Vagina (tissue), 2 donors: ENCODE measurements at places on chromosomes 7 and 10.

DNA sequence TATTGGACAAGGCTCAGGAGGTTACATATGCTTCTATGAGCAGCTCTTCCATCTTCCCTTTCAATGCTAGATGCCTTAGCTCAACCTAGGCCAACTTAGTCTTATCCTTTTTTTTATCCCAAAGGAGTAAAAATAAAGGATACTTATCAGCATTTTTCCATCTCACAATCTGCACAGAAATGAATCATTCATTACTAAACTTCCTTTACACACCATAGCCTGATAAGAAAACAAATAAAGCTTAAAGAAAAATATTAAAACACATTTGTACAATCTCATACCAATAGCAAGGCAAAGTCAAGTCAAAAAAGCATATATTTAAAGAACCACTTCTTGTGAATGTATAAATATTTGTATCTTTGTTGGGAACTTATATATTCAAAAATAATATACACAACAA, 407.4 kb downstream of the GRM8 start:
- DNase-seq = no peak
- no peaks in the 10 kb centered on the region for H3K27me3 ChIP-seq
- no peak overlapping the region for H3K27ac ChIP-seq
- H3K4me3 ChIP-seq = no peak overlapping the region
- H3K36me3 ChIP-seq = no peaks in the 10 kb centered on the region

- H3K27me3 ChIP-seq = no peaks in the 10 kb centered on the region
- no peak overlapping the region for H3K27ac ChIP-seq
- no peaks in the 10 kb centered on the region for H3K4me1 ChIP-seq
- DNase-seq = no peak
These were observed 603.8 kb upstream of the LRRTM3 start for GRCh38 chr10:66321723-66322665.

- peaks cover 21% of the 10 kb centered on the region for H3K4me1 ChIP-seq
- H3K4me3 ChIP-seq = peak within 1 kb of the TSS; percentile 63
These were observed at the start of gene CNNM1 for GRCh38 chr10:99329304-99329553. TSS of gene CNNM1 (plus strand) at chr10:99329356. CDS start at chr10:99329388, 32 bp downstream.

- peak; percentile 6 for DNase-seq
- no peaks in the 10 kb centered on the region for H3K27me3 ChIP-seq
- H3K4me1 ChIP-seq = peaks cover 6% of the 10 kb centered on the region
- H3K4me3 ChIP-seq = no peak overlapping the region
- H3K27ac ChIP-seq = no peak overlapping the region
These were observed 4.7 kb downstream of the CYP3A7 start for GRCh38 chr7:99730238-99730810.

DNA sequence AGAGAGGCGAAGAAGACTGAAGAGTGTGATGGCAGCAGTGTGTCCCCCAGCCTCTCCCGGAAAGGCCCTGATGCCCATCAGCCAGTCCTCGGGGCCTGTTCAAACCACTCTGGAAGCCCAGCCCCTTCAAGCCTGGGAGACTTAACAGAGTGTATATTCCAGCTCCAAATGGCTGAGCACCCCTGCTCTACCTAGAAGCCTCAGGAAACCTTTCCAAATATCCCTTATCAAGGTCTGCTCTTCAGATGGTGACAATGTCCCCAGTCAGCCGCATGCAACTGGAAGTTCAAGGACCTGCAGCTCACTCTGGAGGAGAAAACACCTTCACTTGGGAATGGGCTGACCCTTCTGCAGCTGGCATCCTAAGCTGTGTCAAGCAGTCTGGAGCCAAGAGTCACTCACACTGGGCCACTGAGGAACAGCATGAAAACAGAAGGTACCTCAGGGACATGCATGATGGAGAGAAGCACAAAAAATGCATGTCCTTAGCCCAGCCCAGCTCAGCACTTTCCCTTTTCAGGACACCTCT, 10.2 kb downstream of the ANXA11 start:
- H3K27me3 ChIP-seq = no peaks in the 10 kb centered on the region
- H3K27ac ChIP-seq = peak overlapping the region; percentile 2
- no peaks in the 10 kb centered on the region for H3K36me3 ChIP-seq
